Right kidney (tissue), 9 donors: ENCODE measurements at places on chromosomes 12 and 14.
A peak's percentile ranks its signal among the peaks of the same experiment; 100 is the strongest.

- no peak for DNase-seq
These were observed 7.1 kb downstream of the KRAS start for GRCh38 chr12:25243680-25243990.

GRCh38 chr12:52166672-52167071 is 25.1 kb downstream of the KRT80 start:
- DNase-seq: no peak

DNA sequence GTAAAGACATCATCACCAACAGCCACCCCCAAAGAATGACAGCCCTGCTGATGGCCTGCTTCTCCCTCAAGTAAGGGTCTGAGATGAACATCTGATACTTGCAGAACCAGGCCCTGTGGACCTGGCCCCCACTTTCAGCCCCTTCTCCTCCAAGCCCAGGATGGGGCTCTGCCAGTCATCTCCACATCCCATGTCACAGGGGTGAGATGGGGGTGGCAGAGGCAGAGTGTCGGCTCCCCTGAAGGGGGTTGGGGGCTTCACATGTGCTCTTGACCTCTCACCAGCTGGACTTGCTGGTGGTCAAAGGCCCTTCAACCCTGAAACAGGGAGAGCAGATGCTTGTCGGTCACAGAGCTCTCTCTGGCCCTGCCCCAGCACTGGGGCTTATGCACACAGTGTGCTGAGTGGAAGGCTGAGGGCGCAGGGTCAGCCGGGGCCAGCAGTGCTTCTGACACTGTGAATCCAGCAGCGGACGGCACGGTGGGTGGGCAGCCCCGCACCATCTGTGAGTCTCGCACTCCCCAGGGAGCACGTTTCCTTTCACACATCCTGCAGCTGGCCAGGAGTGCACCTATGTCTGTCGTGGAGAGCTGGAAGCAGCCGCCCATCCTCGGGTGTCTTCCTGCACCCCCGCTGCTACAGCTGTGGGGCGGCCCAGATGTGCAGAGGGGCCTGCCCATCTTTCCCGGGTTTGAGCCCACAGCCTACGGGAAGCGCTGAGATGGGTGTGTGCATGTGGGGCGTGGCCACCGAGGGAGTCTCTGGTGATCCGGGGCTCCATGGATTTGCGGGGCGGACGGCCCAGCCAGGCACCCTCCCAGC is 94.3 kb downstream of the ADGRD1 start:
- DNase-seq: no peak

DNA sequence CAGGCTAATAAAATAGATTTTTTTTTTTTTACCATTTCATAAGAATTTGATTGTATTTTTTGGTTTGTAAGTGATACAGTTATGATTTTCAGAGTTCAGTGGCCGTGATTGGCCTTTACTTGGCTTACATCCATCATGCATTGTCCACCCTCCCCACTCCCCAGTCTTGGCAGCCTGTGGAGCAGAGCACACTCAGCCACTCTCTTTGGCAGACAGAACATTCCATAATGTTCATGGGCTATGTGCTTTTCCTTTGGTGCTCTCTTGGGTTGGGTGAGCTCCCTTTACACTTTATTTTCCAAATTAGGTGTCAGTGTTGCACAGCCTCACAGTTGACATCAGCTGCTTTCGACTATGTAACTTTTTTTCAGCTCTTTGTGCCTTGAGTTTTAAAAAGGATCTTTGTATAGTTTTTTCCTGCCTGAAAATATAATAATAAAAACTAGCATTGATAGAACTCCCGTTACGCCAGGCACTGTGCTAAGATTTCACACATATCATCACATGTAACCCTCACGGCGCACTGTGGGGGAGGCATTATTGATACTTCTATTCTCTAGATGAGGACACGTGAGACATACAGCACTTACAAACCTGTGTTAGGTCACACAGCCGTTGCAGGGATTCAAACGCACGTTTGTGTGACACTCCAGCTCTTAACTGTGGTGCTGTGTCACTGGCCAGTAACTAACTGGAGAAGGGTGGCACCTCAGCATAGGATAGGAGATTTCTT is 21.5 kb downstream of the SUDS3 start:
- no peak for DNase-seq

GRCh38 chr14:92959189-92959531 is 36.2 kb downstream of the CHGA start:
- DNase-seq: no peak

GRCh38 chr14:61518403-61518802 is 176.9 kb upstream of the HIF1A start:
- DNase-seq: no peak

DNA sequence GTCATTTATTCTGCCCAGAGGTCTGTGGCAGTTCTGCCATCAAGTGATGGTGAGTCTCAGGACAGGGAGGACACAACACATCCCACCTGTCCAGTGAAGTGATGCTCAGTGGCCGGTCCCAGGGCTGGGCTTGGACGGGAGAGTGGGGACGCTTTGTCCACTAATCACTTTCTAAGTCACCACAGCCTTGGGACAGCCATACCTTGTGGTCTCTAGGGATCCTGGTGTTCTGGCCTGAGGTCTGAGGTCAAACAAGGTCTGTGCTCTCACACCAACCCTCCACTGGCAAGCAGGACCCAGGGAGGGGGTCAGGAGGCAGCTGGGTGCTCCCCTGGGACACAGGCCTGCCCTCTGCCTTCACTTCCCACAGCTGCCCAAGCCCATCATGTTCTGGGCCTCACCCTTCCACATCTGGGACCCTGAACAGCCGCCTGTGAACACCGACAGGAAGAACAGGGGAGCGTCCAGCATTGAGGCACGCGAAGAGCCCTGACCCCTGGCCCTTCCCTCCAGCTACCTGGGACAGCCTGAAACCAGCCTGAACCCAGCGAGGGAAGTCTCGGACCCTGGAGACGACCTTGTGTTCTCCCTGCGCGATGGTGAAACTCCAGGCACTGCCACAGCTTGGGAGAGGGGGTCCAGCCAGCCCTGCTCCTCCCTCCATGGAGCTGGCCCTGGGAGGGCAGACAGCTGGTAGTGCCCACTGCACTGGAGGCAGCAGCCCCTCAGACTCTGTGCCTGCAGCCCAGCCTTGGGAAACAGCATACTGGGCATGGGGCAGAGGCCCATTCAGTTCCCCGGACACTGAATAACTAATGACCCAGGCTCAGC is 19.7 kb upstream of the GPR132 start:
- DNase-seq: no peak

DNA sequence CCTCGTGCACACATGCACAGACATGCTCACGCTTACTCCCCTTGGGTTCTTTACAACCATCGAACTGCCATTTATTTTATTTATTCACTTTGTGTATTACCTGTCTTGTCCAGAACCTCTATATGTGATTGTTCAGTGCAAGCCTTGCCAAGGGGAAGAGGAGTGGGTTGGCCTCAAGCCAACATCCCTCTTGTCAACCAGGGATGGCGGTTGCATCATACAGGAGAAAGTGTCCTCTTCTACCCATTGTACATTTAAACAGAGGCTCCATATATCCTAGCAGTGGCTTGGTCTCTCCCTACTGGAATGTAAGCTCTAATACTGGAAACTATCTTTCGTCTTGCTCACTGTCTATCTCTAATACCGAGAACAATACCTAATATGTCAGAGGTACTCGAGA is 108.4 kb downstream of the C12orf42 start:
- no peak for DNase-seq

DNA sequence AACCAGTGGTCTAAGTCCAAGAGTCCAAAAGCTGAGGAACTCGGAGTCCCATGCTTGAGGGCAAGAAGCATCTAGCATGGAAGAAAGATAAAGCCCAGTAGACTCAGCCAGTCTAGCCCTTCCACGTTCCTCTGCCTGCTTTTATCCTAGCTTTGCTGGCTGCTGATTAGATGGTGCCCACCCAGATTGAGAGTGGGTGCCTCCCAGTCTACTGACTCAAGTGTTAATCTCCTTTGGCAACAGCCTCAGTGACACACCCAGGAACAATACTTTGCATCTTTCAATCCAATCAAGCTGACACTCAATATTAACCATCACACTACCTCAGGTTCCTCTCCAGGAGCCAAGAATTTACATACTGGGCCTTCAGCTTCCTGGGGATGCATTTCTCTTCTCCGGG is 476.1 kb downstream of the FUT8 start:
- DNase-seq: no peak

DNA sequence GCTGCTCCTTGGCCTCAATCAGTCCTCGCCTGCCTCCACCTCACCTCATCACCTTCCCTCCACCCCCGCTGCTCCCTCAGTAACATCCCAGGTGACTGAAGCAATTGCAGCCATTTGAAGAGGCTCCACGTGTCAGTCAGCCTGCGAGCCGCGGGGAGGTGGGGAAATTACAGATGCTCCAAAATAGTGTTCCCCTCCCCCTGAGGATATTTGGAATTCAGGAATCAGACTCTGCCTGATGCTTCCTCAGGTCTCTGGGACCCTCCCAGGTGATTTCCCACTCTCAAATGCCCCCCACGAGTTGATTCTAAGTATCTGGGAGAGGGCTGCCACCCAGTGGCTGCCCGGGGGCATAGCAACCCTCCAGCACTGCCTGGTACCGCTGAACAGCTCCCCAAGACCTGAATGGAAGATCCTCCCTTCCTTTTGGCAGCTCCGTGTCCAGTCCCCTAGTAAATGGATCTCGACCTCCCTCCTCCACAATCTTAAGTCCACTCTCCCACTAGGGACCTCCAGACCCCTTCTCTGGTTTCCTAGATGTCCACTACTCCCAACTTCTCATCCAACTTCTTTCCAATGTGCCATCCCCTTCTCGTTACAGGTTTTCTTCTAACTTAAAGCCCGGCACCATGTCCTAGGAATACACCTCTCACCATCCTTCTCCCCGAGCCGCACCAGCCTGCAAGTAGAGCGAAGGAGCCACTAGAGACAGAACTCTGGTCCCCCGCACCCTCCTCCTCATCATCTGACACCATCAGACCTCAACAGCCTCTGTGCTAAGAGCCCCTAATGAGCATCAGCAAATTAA is 1.4 kb upstream of the ASIC1 start:
- peak; percentile 75 for DNase-seq

- no peak for DNase-seq
These were observed 91.8 kb upstream of the ATP2B1 start for GRCh38 chr12:89800435-89800834.

DNA sequence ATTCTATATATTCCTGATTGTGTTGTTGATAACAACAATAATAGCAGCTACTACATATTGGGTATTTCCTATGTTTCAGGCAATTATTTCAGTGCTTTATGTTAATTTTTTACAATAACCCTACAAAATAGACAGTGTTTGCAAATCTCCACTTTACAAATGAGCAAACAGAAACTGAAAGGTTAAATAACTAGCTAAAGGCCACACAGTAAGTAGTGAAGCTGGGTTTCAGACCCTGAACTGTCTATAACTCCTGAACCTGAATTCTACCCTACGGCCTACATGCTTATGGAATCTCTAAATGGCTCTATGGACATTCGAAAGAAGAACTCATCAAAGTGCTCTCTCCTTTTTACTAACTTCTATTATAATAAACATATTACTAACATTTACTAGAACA is 19.7 kb upstream of the NUDT4 start:
- DNase-seq: no peak

DNA sequence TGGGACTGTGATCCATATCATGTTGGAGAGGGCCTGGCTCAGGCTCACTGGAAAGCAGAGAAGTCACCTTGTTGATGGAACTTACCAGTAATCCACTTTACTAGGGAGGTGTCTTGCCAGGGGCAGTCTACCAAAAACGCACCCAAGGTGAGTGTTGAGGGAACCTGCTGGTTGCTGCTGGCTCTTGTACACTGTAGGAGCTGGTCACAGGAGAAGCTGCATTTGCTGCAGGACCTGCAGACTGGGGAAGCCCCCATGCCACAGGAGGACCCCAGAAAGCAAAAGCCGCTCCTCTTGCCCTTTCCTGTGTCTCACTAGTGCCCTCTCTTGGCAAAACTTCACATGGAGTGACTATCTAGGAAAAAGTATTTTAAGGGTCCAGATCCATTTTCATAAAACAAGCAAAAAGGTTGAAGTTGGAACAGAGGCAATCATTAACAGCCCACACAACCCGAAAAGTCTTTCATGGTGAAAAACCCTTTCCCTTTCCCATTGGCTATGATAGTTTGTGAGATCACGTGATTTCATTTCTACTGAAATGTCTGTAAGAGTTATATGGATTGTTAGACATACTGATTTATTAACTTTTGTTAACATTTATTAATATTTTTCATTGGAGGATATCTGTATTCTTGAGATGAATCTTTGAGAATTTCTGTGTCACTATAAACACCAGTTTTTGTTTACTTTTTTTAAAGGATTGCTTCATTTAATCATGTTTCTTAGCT is 59.2 kb downstream of the RASSF8 start:
- no peak for DNase-seq

DNA sequence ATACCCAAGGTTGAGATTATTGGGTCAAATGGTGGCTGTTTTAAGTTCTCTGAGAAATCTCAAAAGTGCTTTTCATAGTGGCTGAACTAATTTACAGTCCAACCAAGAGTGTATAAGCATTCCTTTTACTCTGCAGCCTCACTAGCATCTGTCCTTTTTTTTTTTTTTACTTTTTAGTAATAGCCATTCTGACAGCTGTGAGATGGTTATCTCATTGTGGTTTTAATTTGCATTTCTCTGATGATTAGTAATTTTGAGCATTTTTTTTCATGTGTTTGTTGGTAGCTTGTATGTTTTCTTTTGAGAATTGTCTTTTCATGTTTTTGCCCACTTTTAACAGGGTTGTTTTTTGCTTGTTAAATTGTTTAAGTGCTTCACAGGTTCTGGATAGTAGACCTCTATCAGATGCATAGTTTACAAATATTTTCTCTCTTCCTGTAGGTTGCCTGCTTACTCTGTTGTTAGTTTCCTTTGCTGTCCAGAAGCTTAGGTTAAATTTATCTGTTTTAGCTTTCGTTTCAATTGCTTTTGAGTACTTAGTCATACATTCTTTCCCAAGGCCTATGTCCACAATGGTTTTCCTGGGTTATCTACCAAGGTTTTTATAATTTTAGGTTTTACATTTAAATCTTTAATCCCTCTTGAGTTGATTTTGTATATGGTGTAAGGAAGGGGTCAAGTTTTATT is 881.3 kb upstream of the SEL1L start:
- no peak for DNase-seq

- no peak for DNase-seq
These were observed 169.3 kb downstream of the EMP1 start for GRCh38 chr12:13365748-13366366.

DNA sequence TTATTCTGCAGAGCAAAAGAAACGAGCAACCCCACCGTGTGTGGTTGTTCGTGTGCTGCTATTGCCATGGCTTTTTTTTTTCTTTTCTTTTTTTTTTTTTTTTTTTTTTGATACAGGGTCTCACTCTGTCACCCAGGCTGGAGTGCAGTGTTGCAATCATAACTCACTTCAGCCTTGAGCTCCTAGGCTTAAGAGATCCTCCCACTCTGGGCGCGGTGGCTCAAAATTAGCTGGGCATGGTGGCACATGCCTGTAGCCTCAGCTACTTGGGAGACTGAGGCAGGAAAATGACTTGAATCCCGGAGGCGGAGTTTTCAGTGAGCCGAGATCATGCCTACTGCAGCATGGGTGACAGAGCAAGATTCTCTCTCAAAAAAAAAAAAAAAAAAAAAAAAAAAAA is 144.2 kb downstream of the ESR2 start:
- DNase-seq: no peak

- DNase-seq: no peak
These were observed 9.6 kb upstream of the HSPB8 start for GRCh38 chr12:119169150-119169549.

- no peak for DNase-seq
These were observed 250.0 kb upstream of the PLEKHG7 start for GRCh38 chr12:92452763-92453162.
